Stimulated activated CD4-positive, alpha-beta T cell treated with anti-CD3 and anti-CD28 coated beads, Interleukin-4, amount 100 ng/mL, for 48 hours (primary cell): ENCODE measurements at places on chromosomes 16 and 17.

DNA sequence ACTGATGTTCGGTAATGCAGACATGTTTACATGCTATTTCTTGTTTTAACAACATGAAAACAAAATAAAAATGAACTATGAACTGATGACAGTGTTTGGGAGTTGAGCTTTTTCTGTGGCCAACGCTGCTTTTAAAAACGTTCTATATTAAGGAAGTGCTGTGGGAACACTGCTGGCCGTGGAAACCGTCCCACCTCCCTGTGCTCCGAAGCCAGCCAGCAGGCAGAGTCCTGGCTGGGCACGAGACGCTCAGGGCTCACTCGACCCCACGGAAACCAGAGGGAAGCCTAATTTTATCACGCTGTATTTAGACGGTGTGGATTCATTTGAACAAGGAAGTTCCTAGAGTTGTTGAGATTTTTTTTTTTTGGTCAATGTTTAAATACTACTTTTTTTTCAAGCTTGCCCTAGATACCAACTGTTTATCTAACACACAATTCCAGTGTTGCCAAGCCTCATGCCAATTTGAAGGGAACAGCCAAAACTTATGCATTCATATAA, 25.8 kb downstream of the ADCY9 start:
- no peak for DNase-seq

DNA sequence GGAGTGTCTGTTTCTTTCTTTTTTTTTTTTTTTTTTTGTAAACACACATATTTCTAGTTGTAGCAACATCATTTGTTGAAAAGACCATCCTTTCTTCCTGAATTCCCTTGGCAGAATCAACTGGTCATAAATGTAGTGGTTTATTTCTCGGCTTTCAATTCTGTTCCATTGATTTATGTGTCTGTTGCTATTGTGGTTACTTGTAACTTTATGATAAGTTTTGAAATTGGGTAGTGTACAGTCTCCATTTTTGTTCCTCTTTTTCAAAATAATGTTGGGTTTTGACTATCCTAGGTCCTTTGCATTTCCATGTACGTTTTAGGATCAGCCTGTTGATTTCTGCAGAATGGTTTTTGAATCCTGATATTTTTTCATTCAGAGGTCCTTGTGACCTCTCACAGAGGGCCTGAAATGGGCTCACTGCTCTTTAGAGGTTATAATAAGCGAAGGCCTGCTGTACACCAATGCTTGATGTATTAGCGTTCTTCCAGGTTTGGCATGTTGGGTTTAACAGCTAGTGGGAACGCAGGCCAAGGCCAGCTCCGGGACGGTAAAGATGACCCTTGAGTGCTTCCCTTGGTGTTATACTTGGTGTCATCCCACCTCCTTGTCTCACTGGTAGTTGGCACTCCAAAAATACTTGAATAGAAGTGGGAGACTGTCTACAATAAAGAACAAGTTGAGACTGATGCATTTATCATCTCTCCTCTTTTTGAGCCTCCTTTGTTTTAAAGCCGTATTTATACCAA, 43.8 kb downstream of the ZNRF1 start:
- no peak for DNase-seq

DNA sequence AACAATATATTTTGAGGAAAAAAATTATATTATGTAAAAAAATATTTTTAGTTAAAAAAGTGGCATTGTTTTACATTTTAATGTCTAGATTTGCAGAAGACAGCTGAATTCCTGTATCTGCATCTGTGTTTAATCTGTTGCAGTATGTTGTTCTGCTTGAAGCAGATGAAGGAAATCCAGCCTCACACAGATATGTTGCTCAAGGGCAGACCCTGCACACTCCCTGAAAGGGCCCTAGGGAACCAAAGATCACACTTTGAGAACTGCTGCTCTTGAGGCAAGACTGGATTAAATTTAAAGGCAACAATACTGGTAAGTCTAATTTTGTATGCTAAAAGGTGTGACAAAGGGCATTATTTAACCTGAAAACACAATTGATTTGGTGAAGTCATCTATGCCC, 16.4 kb upstream of the SLC6A4 start:
- no peak for DNase-seq

- DNase-seq = no peak
These were observed 5.6 kb downstream of the VAC14 start for GRCh38 chr16:70795296-70795912.

DNA sequence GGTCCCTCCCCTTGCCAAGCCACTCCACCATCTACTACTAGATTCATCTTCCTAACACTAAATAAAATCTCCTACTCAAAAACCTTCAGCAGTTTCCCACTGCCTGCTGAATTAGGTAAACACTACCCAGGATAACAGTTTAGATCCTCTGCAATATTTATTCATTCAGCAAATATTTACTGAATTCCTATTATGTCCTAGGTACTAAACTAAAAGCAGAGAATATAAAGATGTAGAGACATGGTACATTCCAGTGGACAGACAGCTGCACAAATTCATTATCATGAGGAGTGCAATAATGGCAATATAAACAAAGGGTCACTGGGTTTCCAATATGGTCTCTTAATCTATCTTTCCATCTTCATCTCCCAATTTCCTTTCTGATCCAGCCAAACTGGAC, 30.7 kb upstream of the HOXB13 start:
- no peak for DNase-seq

DNA sequence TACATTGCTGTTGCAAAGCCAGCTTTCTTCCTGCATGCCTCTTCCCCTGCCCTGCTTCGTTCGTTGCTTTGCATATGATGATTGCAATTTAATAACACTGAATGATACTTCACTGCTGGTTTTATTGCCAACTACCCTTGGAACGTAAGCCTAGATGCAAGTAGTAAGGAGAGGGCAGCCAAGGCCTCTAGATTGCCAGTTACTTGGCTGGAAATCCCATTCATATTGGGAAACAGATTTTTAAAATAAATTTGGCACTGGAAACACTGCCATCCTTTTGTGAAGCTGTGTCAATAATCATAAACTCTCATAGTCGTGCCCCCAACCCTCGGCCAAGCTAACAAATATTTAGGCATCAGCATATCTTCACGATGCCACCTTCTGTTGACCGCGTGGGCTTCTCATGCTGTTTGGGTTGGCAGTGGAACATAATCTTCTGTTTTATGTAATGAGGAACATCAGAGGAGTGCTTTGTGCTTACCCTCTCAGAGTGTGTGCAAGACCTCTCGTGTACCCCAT, 86.5 kb downstream of the MAP2K6 start:
- DNase-seq = no peak
